ENCODE measurements at places on chromosomes 1 and 21. TPM values are rescaled to one million over a fixed set of nuclear protein-coding genes. Genes with fewer than 3 reads are reported as not detected.

Gene FAM72B
- total RNA-seq = 2.6 TPM

Gene DDR2
- total RNA-seq = 61.7 TPM

Gene GIPC2
- 2.3 TPM for total RNA-seq

Gene KRTAP21-2
- 1.3 TPM for total RNA-seq

Gene C1QC
- 24.7 TPM for total RNA-seq

Gene AGPAT3
- total RNA-seq = 27.0 TPM

Gene MMP23B
- 30.7 TPM for total RNA-seq

Gene C1orf56
- total RNA-seq = 1.8 TPM

Gene HSD3B2
- 0.20 TPM for total RNA-seq

Measured in skin of body (tissue), 3 donors.